ENCODE measurements at places on chromosomes 16 and 17.

DNA sequence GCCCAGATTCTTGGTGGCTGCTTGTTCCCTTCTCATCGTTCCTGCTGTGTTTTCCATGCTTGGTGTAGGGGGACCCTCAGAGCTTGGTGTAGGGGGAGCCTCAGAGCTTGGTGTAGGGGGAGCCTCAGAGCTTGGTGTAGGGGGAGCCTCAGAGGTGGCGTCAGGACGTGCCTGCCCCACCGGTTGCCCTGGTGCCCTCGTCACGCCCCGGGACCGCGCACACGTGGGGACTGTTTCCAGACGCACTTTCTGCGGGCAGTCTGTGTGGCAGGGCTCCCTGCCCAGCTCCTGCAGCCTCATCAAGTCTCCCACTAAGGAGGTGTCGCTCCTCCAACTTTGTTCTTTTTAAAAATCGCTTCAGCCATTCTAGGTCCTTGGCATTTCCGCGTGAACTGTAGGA lies 51.9 kb downstream of the WDR45B start:
- no peak overlapping the region for H3K4me3 ChIP-seq
- no peaks in the 10 kb centered on the region for H3K27me3 ChIP-seq
- peaks cover 38% of the 10 kb centered on the region for H3K36me3 ChIP-seq
- H3K4me1 ChIP-seq: peaks cover 15% of the 10 kb centered on the region
- DNase-seq: no peak
- H3K27ac ChIP-seq: no peak overlapping the region

DNA sequence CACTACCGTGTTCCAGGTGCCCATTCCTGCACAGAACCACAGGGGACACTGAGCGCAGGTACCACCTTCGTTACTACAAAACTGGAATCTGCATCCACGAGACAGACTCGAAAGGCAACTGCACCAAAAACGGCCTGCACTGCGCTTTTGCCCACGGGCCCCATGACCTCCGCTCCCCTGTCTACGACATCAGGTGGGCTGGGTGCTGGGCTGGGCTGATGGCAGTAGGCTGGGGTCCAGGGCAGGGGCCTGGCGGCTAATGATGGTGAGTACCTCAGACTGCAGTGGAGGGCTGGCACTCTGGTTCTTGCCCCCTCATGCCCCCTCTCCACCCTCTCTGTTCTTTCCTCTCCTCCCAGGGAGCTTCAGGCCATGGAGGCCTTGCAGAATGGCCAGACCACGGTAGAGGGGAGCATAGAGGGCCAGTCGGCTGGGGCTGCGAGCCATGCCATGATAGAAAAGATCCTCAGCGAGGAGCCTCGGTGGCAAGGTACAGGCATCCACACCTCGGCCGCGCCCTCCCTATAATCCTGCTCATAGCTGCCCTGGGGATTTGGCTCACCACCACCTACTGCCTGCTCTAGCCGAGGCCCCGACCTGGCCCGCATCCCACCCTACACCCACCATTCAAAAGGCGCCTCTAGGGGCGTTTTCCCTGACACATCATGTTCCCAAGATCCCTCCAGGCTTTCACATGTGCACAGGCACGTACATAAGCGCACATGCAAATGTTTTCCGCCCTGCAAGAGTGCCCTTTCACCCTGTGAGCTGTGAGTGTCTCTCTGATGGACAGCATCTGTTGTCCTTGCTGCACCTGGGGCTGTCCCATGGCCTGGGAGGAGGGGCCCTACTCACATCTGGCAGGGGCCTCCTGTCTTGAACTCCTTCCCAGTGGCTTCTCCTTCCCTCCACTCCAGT lies 27.7 kb downstream of the UNK start:
- no peak overlapping the region for H3K4me3 ChIP-seq
- peaks cover 12% of the 10 kb centered on the region for H3K4me1 ChIP-seq
- H3K36me3 ChIP-seq: no peaks in the 10 kb centered on the region
- no peak overlapping the region for H3K27ac ChIP-seq

DNA sequence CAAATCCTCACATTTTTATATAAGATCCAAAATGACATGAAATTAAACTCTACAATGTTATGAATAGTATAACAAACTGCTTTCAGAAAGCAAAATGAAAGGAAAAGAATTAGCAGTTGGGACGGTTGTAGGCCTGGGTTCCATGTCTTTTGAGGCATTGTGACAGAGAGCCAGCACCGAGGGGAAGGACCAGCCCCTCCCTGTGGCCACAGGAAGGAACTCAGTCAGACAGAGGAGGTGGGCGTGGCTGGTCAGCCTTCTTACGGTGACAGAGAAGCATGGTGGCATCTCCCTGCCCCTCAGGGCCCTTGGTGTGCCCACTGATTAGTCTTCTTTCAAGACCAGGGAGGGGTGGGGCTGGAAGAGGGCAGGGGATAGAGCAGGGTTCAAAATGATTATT lies 5.7 kb downstream of the ZNF319 start:
- DNase-seq: peak; percentile 37
- H3K4me1 ChIP-seq: peaks cover 24% of the 10 kb centered on the region
- H3K27ac ChIP-seq: no peak overlapping the region

GRCh38 chr17:74448756-74449155 lies 16.9 kb downstream of the GPRC5C start:
- H3K4me1 ChIP-seq: peaks cover 5% of the 10 kb centered on the region
- no peak overlapping the region for H3K27ac ChIP-seq
- no peaks in the 10 kb centered on the region for H3K27me3 ChIP-seq
- no peak overlapping the region for H3K4me3 ChIP-seq
- H3K36me3 ChIP-seq: peaks cover 23% of the 10 kb centered on the region

GRCh38 chr17:81902653-81903414 lies 796 bp downstream of the NPB start:
- H3K4me1 ChIP-seq: peaks cover 20% of the 10 kb centered on the region
- DNase-seq: no peak
- no peaks in the 10 kb centered on the region for H3K27me3 ChIP-seq
- H3K27ac ChIP-seq: no peak overlapping the region

GRCh38 chr17:68600931-68601564 lies at the start of gene FAM20A:
FAM20A (minus strand) TSS chr17:68601367; CDS start chr17:68600666, 701 bp downstream.
- H3K36me3 ChIP-seq: no peaks in the 10 kb centered on the region
- H3K27me3 ChIP-seq: peaks cover 22% of the 10 kb centered on the region
- H3K4me1 ChIP-seq: peaks cover 4% of the 10 kb centered on the region
- no peak for DNase-seq
- H3K27ac ChIP-seq: no peak within 1 kb of the TSS
- H3K4me3 ChIP-seq: peak within 1 kb of the TSS; percentile 48

GRCh38 chr16:74734361-74735161 lies 33.9 kb upstream of the MLKL start:
- H3K27me3 ChIP-seq: no peaks in the 10 kb centered on the region
- peaks cover 46% of the 10 kb centered on the region for H3K4me1 ChIP-seq
- no peak overlapping the region for H3K27ac ChIP-seq
- H3K4me3 ChIP-seq: no peak overlapping the region
- no peaks in the 10 kb centered on the region for H3K36me3 ChIP-seq

DNA sequence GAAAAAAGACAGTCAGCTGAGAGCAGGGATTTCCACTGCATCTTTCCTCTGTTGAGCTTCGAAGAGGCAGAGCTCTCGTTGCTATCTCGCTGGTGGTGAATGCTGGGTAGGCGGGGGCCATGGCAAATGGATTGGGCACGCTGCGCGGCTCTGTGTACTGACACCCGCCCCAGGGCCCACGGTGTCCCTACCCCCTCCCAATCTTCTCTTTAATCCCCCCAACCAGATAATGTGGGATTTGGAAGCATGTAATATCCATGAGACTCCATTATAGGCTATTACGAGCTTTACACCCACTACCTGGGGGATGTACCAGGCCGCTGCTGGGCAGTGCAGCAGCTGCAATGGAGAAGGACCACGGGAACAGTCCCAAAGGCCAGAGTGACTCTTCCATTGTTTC lies 8.3 kb downstream of the PIPOX start:
- no peak overlapping the region for H3K27ac ChIP-seq
- DNase-seq: no peak
- peaks cover 22% of the 10 kb centered on the region for H3K27me3 ChIP-seq
- H3K36me3 ChIP-seq: no peaks in the 10 kb centered on the region

DNA sequence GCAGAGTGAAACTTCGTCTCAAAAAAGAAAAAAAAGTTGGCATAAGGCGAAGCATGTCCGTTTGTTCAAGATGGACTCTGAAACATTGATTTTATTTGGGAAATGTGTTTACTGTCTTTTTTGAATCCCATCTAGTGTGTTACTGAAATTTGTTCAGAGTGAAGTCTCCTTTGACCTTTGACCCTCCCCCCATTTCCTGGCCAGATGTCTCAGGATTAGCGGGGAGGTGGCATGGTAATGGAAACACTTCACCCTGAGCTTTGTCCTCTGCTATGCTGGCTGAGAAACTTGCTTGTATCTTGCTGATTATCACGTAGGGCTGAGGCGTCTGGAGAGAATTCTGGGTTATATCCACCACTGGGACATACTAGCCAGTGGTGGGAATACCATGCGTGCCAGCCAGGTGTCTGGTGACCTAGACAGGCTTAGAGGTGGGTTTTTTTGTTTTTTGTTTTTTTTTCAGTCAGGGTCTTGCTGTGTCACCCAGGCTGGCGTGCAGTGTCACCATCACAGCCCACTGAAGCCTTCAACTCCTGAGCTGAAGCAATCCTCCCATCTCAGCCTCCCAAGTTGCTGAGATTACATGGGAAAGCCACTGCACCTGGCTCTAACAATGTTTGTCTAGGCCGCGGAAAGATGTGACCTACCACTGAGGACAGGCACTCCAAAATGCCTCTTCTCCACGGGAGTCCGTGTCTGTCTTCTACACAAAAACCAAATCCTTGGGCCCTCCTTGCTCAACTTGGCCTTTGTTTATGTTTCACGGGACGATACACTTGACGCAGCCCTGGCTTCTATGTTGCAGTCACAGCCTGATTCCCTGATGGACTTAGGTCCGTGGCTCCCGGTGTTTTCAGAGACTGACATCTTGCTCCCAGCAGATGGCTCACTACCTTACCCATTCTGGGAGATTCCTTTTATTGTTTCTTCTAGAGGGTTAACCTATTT lies 6.6 kb upstream of the GALK1 start:
- peak; percentile 59 for DNase-seq
- H3K4me1 ChIP-seq: peaks cover 11% of the 10 kb centered on the region
- H3K36me3 ChIP-seq: peaks cover 3% of the 10 kb centered on the region
- no peak overlapping the region for H3K4me3 ChIP-seq

DNA sequence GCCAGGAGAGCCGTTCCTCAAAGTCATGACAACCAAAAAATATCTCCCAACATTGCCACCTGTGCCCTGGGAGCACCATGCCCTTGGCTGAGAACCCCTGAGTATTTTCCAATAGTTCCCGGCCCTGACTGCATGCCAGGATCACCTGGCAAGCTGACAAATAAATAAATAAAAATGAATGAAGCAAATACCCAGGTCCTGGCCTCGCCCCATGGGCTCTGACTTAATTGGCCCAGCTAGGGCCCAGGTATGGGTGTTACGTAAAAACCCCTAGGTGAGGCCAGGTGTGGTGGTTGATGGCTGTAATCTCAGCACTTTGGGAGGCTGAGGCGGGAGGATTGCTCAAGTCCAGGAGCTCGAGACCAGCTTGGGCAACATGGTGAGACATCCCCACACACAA lies 2.7 kb upstream of the C16orf74 start:
- peak; percentile 55 for DNase-seq
- H3K36me3 ChIP-seq: no peaks in the 10 kb centered on the region
- H3K27me3 ChIP-seq: no peaks in the 10 kb centered on the region
- 0 out of 2 replicates have a peak overlapping the region, but pooled peaks have one; percentile 16 for H3K27ac ChIP-seq
- H3K4me1 ChIP-seq: peaks cover 41% of the 10 kb centered on the region

- peaks cover 8% of the 10 kb centered on the region for H3K36me3 ChIP-seq
- peaks cover 9% of the 10 kb centered on the region for H3K27me3 ChIP-seq
- H3K4me3 ChIP-seq: peak overlapping the region; percentile 67
Measured at GRCh38 chr17:79789943-79790804, 6.7 kb downstream of the CBX8 start.

GRCh38 chr17:70295731-70296130 lies 126.4 kb downstream of the KCNJ2 start:
- no peak for DNase-seq
- no peaks in the 10 kb centered on the region for H3K36me3 ChIP-seq
- no peak overlapping the region for H3K4me3 ChIP-seq
- no peak overlapping the region for H3K27ac ChIP-seq
- no peaks in the 10 kb centered on the region for H3K27me3 ChIP-seq

DNA sequence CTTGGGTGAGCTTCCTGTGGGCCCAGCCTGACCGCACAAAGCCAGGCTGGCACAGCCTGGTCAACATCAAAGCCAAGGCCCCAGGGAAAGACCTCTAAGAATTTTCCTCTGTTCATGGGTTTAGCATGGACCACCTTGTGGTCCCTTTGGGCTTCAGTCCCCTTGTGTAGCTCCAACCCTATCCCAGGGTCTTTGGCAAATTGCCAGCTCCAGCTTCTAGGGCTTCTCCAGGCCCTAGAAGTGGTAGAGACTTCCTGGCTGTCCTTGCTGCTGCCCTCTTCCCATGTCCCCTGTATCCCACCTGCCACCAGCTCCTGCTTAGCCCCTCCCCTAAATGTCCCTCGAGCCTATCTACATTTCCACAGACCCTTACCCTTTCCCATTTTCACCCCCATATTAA lies 9.7 kb upstream of the ITGA3 start:
- H3K27me3 ChIP-seq: no peaks in the 10 kb centered on the region
- peak overlapping the region; percentile 89 for H3K27ac ChIP-seq
- no peak for DNase-seq
- H3K4me3 ChIP-seq: no peak overlapping the region
- no peaks in the 10 kb centered on the region for H3K36me3 ChIP-seq

DNA sequence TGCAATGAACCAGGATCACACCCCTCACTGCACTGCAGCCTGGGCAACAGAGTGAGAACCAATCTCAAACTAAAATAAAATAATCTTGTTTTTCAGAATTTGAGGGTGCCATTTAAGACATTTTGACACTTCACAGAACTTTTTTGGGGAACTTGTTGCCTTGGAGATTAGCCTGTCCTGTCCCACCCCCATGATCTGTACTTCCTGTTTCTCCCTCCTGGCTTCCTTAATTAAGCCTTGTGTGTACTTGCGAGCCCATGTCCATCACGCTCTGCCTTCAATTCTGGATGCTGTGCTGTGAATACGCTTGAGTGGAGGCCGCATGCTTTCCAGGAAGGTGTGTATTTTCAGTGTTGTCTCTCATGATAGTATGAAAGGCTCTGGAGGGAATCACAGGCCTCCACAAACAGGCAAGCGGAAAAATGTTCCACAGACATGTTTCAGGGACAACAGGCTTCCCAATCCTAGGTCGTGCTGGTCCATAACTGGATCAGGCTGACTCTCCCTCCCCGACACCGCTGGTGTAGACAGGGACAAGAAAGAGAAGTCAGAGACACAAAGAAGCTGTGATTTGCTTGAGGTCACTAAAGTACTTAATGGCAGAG lies 56.9 kb downstream of the NOS2 start:
- H3K27ac ChIP-seq: no peak overlapping the region
- no peaks in the 10 kb centered on the region for H3K4me1 ChIP-seq
- no peaks in the 10 kb centered on the region for H3K36me3 ChIP-seq
- H3K27me3 ChIP-seq: no peaks in the 10 kb centered on the region
- H3K4me3 ChIP-seq: no peak overlapping the region
- DNase-seq: no peak

- DNase-seq: peak; percentile 46
- H3K27ac ChIP-seq: no peak overlapping the region
- H3K27me3 ChIP-seq: no peaks in the 10 kb centered on the region
Measured at GRCh38 chr17:20008242-20009051, 712 bp upstream of the SPECC1 start.

DNA sequence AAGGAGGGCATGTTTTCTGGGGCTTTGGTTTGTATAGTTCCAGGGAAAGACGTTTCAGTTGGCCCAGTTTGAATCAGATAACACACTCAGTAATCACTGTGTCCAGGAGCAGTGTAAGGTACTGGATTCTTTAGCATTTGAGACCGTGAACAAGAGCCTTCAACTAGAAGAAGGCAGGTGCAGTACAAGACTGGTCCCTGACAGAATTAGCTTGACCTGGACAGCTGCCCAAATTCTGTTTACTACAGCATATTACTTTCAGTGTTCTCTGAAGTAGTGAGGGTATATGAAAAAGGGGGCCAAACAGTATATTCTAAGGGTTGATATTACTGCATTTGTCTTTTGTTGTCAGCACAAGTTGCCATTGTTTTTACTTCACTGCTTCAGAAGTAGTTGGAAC lies 81.3 kb downstream of the COX10 start:
- H3K4me1 ChIP-seq: no peaks in the 10 kb centered on the region
- no peaks in the 10 kb centered on the region for H3K27me3 ChIP-seq
- no peak overlapping the region for H3K4me3 ChIP-seq
